ENCODE measurements at places on chromosomes 5 and 9. TPM values are rescaled to one million over a fixed set of nuclear protein-coding genes. Genes with fewer than 3 reads are reported as not detected.

The NME5 gene
- 4.7 TPM for total RNA-seq

The SPAAR gene
- total RNA-seq, result 6.5 TPM

The AFAP1L1 gene
- 40.6 TPM for total RNA-seq

GRCh38 chr5:159336586-159336985 lies 6.3 kb upstream of the IL12B start:
- no peak for DNase-seq

- no peak for DNase-seq
These were observed 9.4 kb downstream of the SLC38A9 start for GRCh38 chr5:55702598-55703345.

DNA sequence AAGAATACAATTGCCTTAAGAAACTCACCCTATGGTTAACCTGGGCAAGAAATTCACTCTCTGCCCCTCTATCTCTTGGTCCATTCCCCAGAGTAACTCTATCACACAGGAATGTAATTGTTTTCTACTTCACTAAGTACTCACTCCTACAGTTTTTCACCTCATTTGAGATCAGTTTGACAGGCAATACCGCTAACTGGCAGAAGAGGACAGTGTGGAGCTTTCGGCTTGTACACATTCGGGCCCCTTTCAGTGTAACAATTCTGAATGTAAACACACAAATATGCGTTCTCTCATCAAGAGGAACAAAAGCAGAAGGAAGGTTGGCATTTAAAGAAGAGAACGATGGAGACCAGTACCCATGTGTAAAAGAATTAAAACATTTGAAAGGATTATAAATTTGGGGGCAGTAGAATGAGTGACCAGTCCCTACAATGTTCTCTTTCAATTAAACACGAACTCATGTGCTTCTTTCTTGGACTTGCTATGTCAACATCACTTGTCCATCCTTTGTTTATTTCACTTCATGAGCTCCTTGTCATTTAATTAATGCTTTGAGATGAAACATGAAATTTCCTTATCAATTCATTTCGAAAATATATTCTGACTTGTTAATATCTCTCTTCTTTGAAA lies 188.5 kb upstream of the GRAMD2B start:
- no peak for DNase-seq

The IL13 gene
- total RNA-seq, result not detected

The GRM6 gene
- total RNA-seq, result not detected

DNA sequence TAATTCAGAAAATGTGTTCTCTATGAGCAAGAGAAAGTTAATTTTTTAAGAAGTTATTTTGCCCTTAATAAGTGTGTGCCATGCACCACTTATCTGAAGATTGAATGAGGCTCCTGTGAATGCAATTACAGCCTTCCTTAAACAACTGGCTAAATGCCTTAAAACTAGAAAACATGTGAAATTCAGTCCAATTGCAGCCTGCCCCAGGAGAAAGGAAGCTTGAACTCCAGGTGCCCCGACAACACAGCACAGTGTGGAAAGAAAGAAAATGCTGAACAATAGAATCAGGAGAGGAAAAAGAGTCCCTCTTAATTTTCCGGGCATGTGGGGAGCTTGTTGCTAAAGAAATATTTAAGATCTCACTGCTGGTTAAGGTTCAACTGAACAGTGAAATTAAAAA lies 8.8 kb downstream of the LHFPL2 start:
- no peak for DNase-seq

The PCAT7 gene
- total RNA-seq, result not detected

The SPINK4 gene
- not detected for total RNA-seq

The RNF208 gene
- total RNA-seq, result 31.5 TPM

The SLC6A19 gene
- total RNA-seq, result not detected

The C5 gene
- total RNA-seq, result 0.63 TPM

The OGN gene
- total RNA-seq, result 19.2 TPM

- no peak for DNase-seq
These were observed 709 bp downstream of the FANCG start for GRCh38 chr9:35079041-35079425.

DNA sequence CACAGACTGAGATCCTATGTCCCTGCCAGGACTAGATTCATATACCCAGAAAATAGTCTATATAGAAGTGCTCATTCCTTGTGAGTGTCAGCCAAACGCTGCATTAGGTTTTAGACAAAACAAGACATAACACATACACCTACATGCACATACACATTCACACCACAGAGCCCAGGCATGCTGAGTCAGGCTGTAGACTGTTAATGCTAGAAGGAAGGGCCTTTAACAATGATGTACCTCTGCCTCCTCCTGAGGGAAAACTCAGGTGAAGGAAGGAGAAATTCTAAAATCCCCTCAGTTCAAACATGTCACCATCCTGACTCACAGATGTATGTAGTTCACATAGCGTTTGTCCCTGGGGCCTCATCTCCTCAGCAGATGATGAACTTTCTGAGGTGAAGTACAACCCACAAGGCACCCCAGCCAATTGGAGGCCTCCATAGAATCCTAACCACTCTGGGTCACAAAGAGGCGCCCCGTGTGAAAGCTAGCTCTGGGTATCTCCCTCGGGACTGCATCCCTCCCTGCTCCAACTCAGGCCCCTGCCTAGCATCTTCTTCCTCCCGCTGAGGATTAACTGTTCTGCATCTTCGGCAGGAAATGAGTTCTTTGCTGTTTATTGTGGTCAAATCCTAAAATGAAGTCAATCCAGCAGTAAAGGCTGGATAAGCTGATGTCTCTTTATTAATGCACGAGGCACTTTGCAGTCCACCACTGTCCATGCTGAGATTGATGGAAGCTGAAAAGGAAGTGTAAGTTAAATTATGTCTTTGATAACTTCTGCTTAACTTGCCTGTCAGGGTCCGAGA lies 40.8 kb upstream of the FSTL4 start:
- no peak for DNase-seq

DNA sequence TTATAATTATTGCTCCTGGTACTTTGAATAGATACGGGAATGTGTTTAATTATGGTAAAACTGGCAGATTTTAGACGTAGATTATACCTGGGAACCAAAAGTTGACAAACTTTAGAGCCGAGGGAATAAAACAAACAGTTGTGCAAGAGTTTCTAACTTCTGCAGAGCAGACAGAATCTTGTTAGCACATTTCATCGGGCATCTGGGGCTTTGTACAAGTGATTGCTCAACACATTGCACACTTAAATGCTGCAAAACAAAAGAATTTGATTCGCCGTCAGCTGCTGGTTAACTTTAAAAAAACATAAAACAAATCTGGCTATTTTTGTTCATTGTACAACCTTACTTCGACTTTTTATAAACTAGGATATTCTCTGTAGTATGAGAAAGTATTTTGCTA lies 398.1 kb downstream of the MAN2A1 start:
- DNase-seq, result no peak

- no peak for DNase-seq
These were observed 125.1 kb downstream of the MED10 start for GRCh38 chr5:6253281-6253680.

GRCh38 chr5:150559701-150560100 lies 51.8 kb downstream of the NDST1 start:
- no peak for DNase-seq

DNA sequence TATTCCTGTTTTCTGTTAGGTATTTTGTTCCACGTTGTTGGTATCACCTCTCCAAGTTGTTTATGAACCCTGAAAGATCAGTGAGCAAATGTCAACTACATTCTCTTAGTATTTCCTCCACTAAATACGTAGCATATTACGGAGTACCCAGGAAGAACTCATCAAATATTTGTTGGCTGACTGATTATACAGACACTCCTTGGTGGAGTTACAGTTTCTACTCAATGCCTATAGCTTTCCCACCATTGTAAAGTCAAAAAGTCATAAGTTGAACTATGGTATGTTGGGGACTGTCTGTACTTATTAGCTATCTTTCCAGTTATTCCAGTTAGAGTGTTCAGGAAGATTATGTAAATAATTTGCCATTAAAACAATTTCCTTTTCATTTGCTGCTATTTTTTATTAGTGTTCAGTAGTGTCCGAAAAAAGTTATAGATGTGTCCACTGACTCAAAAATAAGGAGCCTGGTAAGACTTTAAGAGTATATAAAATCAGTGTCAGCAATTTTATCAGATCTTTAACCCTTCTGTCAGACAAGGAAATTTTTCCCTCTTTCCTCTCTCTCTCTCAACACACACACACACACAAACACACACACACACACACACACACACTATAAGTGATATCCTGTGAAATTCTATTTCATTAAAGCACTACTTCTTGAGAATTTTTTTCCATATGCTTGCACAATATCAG lies 6.8 kb upstream of the APBA1 start:
- DNase-seq, result no peak

DNA sequence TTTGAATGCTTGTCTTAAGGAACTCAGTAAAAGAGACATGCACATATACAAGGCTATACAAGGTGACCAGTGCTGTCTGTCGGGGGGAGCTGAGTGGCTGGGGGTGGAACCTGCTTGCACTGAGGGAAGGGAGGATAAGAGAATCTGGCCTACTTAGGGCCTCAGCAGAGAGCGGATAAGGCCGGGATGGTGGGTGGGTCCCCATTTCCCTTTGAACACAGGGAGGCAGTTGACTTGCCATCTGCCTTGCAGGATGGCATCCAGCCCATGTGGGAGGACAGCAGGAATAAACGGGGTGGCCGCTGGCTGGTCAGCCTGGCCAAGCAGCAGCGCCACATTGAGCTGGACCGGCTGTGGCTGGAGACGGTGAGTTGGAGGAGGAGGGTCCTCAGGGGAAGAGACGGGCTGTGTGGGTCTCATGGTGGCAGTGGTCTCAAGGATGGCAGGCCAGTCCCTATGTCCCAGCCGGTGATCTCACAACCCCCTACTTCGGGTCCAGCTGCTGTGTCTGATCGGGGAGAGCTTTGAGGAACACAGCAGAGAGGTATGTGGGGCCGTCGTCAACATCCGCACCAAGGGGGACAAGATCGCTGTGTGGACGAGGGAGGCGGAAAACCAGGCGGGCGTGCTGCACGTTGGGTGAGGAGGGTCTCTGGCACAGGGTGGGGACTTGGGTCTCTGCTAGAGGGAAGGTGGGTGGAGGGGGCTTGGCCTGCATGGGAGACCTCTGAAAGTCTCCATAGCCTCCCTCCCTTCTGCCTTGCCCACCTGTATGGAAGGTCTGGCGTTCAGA lies 2.2 kb upstream of the TSPAN17 start:
- no peak for DNase-seq
